ENCODE measurements at places on chromosomes 16 and 17.

DNA sequence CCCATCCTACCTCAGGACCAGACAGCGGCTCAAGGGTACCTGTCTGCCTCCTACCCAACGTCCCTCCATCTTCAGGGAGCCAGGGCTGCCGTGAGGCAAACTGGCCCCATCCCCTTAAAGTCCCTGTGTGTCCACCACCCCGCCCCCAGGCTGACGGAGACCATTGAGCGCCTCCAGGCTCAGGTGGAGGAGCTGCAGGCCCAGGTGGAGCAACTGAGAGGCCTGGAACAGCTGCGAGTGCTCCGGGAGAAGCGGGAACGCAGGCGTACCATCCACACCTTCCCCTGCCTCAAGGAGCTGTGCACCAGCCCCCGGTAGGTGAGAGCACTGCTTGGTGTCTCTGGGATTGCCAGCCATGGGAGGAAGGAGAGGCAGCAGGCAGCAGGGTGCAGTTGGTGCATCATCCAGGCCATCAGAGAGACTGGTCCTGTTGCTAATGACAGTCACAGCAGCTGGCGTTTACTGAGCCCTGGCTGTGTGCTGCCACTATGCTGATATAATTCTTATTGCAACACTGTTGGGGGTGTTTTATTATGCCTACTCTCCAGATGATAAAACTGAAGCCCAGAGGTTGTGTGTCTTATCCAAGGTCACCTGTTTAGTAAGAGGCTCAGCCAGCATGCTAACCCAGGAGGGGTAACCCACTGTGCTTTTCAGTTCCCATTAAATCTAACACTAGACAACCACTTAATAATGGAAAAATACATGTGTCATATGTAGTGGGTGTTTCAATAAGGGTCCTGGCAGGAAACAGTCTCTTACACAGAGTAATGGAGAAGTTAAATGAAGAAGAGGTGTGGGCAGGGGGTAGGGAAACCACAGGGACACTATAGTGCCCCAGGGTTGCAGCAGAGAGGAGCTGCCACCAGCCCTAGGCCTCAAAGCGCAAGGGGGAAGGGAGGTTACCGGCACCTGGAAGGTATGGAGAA is 10.3 kb upstream of the MRPL58 start:
- DNase-seq = no peak

DNA sequence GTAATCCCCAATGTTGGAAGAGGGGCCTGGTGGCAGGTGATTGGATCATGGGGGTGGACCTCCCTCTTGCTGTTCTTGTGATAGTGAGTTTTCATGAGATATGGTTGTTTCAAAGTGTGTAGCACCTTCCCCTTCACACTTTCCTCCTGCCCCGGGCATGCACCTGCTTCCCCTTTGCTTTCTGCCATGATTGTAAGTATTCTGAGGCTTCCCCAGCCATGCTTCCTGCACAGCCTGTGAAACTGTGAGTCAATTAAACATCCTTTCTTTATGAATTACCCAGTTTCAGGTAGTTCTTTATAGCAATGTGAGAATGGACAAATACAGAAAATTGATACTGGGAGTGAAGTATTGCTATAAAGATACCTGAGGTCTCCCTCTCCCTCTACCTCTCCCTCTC is 29.4 kb downstream of the RNF112 start:
- DNase-seq = no peak

DNA sequence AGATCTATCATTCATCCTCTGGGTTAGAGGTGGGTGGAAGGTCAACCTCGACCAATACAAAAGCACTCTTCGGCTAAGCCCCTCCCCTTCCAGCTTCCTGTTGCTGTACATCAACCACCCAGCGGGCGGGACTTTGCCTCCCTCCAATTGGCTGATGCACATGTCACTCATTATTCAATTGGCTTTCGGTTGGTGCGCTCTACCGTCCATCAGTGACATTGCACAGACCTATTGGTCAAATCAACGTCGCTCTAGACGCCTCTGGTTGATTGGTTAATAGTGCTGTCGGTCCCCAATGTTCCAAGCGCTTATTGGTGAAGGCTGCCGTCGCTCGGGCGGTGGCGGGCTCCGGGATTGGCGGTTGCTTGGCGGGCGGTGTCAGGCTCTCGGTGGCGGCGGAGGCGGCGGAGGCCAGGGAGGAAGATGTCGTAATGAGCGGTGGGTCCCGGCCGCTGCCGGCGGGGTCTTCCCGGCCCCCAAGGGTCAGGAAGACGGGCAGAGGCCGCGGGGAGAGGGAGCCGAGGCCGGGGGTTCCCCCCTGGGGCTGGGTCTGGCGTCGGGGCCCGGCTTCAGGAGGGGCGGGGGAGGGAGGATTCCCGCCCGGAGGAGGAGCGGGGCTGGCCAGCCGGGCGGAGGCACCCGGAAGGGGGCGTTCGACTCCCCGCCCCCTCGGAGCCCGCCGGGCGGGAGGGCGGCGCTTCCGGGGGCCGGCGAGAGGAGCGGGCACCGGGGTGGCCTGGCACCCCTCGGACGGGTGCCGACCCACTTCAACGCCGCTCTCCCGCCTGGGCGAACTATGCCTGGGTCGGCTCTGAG is at the start of gene SP2:
SP2 (plus strand) TSS at position 381 of the 816 bp plus-strand sequence; CDS start at position 432, 51 bp downstream.
- DNase-seq = peak; percentile 98

- DNase-seq = peak; percentile 67
These were observed 6.9 kb downstream of the PHAF1 start for GRCh38 chr16:67116388-67117311.

DNA sequence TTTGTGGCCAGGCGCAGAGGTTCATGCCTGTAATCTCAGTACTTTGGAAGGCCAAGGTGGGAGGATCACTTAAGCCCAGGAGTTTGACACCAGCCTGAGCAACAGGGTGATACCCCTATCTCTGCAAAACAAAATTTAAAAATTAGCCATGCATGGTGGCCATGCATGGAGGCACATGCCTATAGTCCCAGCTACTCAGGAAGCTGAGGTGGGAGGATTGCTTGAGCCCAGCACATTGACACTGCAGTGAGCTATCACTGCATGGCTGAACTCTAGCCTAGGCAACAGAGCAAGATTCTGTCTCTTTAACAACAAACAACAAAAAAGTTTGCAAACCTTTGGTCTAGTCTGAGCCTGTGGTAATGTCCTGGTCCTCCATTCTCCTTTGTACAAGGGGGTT is 69.2 kb upstream of the CNEP1R1 start:
- no peak for DNase-seq

DNA sequence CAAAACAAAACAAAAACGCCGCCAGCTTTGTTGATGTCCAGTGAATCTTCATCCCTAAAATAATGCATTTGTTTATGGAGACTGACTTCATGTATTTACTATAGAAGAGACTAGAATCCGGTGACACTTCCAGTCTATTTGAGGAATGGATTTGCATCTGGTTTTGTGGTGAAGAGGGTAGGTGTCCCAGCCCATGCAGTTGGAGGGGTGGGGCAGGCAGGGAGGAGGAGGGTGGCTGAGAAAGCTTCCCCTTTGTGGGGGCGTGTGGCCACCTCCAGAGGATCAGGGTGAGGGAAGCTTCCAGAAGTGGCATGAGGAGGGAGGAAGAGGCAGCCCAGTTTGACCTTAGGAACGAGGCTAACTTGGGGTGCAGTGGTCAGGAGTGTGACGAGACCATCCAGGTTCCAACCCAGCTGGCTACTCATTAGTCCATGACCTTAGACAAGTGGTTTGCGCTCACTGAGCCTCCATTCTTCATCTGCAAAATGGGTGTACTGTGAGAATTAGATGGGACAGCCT is 69.5 kb downstream of the CMIP start:
- peak; percentile 50 for DNase-seq

- no peak for DNase-seq
These were observed 9.2 kb downstream of the FSCN2 start for GRCh38 chr17:81537343-81537855.

GRCh38 chr16:569445-570254 is at the start of gene PIGQ:
Gene PIGQ, plus strand, starts transcription at chr16:569968. Its CDS starts 4,107 bp downstream, at chr16:574075.
- DNase-seq = peak; percentile 73

- no peak for DNase-seq
These were observed 47.3 kb downstream of the MIS12 start for GRCh38 chr17:5533486-5534315.

DNA sequence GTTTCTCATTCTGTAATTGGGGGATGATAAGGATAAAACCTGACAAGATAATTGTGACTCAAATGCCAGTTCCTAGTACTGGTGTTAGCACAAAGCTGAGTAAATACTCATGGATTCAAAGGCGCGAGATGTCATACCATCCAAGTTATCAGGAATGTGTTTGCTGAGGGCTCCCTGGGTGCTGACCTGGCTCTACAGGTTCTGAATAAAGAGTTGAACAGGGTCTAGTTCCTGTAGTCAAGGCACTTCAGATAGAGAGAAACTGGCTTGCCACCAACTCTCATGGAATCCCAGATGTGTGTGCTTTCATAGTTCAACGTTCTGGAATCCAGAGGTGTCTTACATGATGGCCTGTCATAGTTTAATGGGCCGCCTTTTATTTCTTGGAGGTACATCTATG is 141.6 kb downstream of the PRKCA start:
- DNase-seq = no peak

DNA sequence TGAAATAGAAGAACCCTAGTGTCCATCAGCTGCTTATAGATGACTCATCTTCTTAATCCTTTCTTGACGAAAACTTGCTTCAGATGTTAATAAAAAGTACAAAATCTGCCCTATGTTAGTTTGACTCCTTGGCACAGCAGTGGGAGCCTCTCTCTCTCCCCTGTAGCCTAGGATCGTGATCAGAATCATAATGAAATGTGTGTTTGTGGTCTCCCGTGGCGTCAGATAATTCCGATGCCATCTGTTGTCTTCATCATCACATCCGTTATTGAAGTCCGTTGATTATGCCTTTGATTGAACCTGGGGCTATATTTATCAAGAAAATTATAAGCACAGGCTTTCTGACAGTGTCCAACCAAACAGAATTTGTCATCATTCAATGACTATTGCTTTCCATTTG is 102.5 kb downstream of the BMERB1 start:
- DNase-seq = no peak

DNA sequence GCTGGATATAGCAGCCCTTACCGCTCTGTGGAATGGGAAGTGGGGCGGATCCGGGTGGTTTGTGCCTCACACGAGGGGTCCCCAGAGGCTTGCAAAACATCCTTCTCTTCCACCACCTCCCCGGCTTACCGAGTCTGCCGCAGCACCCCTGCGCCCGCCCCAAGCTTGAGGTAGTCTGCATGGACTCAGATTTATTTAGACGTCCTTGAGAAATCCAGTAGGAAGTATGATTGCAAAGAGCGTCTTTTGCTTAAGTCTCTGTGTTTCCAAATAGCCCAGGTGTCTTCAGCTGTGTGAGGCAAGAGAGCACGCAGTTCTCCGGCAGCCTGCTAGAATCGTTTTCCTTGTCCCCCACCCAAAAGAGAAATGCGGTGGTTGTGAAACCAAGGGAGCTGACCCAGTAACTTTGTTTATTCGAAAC is 2.4 kb downstream of the KIAA0513 start:
- DNase-seq = no peak

GRCh38 chr16:19696328-19696727 is 21.7 kb downstream of the KNOP1 start:
- DNase-seq = peak; percentile 60

DNA sequence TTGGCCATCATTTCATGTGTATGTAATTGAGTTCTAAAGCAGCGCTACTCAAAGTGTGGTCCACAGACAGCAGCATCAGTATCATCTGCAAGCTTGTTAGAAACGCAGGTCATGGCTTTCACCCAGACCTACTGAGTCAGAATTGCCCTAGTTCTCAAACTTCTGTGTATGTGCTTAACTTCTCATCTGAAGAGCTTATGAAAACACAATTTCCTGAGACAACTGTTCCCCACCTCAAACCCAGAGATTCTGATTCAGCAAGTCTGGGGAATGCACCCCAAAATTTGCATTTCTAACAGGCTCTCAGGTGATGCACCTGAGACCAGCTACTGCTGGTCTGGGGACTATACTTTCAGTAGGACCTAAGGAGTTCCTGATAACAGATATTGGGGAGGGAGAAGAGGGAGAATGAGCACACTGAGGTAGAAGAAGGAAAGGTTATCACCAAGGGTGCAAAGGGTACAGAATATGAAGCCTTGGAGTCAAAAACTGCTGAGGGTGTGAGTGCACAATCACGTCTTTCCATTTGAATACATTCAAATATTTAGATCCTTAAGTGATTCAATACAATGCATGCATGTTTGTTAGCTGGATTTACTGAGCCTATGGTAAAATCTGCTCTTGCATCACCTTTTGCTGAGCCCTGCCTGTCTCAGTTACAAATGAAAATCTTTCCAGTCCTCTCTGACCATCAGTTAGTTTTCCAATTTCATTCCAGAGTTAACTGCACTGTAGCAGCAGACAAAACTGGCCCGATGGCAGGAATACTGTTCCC is 29.2 kb upstream of the SKAP1 start:
- DNase-seq = no peak

DNA sequence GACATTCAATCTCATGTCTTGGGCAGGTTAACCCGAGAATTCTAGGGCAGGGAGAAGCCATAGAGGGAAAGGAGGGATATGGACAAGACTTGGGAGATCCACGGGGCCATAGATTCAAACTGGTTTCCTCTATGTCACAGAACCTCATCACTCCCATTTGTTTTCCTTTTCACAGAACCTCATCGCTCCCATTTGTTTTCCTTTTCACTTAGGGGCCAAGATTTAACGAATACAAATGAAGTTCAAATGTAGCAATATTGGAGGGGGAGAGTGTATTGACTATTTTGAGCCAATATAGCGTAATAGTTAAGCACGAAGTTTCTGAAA is 39.3 kb upstream of the LONP2 start:
- no peak for DNase-seq

- DNase-seq = no peak
These were observed 14.2 kb downstream of the POLR3K start for GRCh38 chr16:38941-39892.

DNA sequence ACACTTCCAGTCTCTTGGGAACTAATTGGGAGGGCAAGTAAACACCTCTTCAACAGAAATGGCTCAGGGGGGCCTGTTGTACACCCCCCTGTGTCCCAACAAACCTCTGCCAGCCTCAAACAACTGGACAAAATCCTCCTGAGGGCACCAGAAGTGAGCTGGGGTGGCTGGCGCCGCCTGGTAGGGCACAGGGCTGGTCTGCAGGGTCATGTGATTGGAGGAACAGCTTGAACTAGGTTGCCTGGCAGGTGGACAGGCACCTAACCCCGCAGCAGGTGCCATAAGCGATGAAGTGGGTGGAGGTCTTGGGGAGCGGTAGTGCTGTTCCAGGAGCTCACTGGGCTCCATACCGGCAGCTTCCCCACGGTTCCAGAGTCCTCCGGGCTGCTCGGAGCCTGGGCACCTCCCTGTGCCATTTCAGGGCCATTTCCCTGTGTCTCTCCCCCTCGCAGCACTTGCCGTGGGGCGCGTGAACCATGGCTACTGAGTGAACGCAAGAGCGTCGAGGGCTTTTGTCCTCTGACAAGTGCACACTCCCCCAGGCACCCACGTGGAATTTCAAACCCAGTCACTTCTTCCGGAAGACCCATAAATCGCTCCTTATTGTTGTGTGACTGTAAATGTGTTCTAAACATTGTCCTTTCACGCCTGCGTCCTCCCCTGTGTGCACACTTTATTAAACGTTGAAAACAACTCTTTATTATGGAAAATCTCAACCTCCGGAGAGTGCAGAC is 101.5 kb downstream of the SEC14L1 start:
- no peak for DNase-seq

GRCh38 chr17:44914148-44914547 is 1.2 kb downstream of the GFAP start:
- no peak for DNase-seq

Data from right lobe of liver (tissue), 6 donors.